ENCODE measurements at places on chromosomes 7 and 10.

DNA sequence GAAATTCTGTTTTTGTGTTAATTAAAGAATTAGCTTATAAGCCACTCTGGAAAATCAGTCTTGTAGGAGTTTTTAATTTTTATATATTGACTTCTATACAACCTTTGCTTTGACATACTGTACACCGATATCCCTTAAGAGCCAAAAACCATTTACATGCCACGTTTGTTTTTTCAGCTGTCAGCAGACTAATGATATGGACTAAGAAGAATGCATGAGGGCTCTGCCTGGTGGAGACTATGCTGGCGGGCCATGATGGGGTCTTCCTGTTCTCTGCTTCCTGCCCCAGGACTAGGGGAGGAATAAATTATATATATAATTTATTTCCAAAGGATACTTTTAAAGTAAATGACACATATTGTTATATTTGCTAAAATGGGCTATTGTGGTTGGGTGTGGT lies 96.3 kb downstream of the CDK14 start:
- no peak for DNase-seq

DNA sequence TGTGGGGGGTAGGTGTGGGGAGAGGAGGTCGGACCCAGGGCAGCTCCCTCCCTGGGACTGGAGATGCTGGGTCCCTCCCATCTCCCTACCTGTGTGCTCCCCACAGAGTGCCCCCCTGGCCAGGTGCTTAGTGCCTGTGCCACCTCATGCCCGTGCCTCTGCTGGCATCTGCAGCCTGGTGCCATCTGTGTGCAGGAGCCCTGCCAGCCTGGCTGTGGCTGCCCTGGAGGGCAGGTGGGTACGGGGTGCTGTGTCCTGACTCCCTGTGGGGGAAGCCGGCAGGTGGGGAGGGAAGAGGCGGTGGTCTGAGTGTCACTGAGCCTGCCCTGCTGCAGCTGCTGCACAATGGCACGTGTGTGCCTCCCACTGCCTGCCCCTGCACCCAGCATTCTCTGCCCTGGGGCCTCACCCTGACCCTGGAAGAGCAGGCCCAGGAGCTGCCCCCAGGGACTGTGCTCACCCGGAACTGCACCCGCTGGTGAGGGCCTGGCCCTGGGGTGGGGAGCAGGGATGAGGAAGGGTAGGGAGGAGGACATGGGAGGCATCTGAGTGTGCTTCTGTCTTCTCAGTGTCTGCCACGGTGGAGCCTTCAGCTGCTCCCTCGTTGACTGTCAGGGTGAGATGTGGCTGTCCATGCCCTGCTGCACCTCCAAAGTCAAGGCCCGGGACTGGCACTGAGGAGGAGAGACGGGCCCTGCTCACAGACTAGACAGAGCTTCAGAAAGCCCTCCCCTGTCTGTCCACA lies 11.7 kb upstream of the ZNF862 start:
- DNase-seq: no peak

GRCh38 chr10:12221323-12222298 lies 25.6 kb downstream of the CDC123 start:
- no peak for DNase-seq

GRCh38 chr10:33216661-33217427 lies 117.6 kb downstream of the NRP1 start:
- DNase-seq: peak; percentile 30

GRCh38 chr10:34716958-34717357 lies 98.1 kb downstream of the PARD3 start:
- no peak for DNase-seq
